ENCODE measurements at places on chromosomes 12 and 14.

DNA sequence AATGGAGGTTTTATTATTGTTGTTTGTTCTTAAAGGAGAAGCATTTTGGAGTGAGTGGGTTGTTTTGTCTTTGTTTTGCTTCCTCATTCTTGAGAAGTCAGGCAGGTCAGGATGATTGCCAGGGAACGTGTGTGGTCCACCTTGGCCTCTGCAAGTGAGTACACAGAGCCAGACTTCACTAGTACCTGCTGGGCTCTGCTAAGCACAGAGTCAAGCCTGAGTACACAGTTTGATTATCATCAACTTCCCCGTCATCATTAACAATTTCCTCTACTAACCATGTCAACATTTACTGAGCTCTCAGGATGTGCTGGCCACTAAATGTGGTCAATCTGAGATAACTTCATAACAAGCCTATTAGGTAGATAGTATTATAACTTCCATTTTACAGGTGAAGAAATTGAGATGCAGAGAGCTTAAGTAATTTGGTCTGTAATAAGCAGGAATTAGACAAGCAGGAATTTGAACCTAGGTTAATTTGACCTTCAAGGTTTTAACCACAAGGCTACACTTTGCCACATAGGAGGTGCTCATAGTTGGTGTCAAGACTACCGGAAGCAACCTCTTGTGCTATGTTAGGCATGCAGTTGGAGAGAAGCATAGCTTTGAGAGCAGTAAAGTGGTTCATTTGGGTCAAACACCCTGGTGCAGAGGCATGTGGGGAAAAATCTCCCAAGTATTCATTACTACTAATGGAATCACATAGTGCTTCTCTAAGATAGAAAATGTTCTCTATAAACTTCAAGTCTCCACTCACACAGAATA lies 178.3 kb downstream of the NUAK1 start:
- DNase-seq = no peak

DNA sequence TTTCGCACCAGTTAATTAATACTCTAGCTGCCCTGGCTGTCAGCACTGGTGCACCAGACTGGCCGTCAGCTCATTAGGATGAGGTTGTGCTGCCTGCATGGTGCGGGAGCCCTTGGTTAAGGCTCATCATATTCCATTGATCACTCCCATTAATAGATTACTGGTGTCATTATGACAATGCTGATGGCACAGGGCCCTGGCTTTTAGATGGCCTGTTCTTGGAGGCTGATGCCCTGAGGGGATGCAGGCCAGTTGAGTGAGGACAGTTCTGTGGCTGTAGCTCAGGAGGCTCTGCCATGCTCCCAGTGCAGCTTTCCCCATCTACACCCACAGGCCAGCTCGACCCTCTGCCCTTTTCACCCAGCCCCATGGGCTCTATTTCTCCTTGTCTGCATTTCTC lies 126.6 kb downstream of the PRMT8 start:
- DNase-seq = no peak

GRCh38 chr12:49866859-49867569 lies 24.1 kb upstream of the BCDIN3D start:
- peak; percentile 57 for DNase-seq

DNA sequence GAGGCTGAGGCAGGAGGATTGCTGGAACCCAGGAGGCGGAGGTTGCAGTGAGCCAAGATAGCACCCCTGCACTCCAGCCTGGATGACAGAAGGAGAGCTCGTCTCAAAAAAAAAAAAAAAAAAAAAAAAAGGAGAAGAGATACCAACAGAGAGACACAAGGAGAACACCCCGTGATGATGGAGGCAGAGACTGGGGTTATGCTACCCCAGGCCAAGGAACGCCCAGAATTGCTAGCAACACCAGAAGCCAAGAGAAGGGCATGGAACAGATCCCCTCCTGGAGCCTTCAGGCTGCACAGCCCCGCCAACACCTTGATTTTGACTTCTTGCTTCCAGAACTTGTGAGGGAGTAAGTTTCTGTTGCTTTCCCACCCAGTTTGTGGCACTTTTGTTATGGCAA lies 148.0 kb upstream of the FOXN3 start:
- DNase-seq = no peak

GRCh38 chr12:71159264-71159663 lies 1.5 kb upstream of the TSPAN8 start:
- DNase-seq = no peak

GRCh38 chr12:124088217-124088907 lies 115.3 kb downstream of the ZNF664 start:
- DNase-seq = no peak

- peak; percentile 10 for DNase-seq
Observed at GRCh38 chr14:101595887-101596721, 34.8 kb downstream of the DIO3 start.

- no peak for DNase-seq
Observed at GRCh38 chr12:79250186-79250585, 385.6 kb downstream of the SYT1 start.

DNA sequence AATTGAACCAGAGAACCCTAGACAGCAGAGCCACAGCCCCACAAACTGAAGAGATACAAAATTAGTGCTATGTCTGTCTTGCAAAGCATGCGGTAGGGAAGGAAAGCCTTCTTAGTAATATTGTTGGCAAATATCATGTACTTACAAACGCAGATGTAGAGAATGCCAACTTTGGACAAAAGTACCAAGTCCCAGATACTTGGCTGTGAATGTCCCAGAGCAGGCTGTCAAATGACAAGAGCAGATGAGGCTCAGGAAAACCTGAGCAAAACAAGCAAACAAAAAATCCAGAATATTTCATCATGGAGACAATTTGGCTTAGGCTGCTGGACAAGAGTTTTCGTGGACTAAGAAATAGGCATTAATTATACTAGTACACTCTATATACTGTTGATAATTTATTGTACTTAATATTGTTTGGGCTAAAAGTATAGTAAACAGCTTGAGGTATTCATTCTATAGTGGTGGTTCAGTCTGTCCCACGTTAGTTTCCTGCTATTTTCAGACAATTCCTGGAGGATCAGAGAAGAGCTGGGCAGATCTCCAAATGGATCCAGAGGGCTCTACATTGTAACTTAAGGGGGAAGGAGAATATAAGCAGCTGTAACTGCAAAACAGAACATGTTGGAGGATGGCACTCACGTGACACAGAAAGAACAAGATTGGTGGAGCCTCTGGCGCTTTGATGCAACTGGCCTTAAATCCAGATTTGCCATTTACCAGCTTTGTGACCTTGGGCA lies 329.8 kb downstream of the ATP23 start:
- no peak for DNase-seq

DNA sequence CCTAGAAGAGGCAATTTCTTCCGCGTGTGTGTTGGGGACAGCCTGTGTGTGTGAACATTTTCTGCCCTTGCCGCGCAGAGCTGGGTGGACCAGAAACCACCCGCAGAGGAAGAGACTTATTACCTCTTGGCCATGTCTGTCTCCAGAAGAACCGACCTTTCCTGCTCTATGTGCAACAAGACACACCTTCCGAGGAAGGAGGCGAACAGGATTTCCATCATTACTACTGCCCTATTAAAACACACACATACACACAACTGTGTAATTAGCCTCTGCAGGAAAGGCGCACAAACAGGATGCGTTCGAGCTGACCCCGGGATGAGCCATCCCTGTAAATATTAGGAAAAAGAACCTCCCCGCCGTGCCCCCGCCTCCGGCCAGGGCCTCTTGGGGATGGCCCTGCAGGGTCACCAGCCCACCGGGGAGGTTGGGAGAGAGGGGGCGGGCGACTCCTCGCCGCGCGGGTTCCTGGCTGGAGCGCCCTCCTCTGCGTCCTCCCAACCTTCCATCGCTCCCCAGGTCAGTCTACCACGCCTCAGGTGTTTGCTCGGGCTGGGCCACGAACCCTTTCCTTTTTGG lies 484 bp upstream of the PRKCH start:
- no peak for DNase-seq

- DNase-seq = no peak
Observed at GRCh38 chr12:79687711-79688260, 3.0 kb downstream of the PAWR start.

DNA sequence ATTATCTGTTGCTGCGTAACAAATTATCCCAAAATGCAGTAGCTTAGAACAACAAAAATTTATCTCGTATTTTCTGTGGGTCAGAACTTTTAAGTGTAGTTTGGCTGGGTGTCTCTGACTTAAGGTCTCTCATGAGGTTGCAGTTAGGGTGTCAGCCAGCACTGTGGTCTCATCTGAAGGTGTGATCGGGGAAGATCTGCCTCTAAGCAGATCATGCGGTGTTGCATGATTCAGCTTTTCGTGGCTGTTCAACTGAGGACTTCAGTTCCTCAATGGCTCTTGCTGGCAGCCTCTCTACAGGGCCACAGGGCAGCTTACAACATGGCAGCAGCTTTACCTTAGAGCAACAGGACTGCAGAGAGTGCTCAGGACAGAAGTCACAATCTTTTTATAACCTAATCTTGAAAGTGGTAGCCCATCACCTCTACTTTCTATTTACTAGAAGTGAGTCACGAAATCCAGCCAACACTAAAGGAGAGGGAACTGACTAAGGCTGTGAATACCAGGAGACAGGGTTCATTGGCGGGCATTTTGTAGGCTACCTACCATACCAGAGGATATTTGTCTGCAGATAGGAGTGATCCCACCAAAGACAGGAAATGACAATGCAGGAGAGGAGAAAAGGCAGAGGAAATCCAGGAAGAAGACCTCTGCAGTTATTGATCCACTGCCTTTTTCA lies 1.8 kb upstream of the TMPRSS12 start:
- no peak for DNase-seq

- DNase-seq = no peak
Observed at GRCh38 chr14:76097547-76097946, 54.2 kb upstream of the GPATCH2L start.

DNA sequence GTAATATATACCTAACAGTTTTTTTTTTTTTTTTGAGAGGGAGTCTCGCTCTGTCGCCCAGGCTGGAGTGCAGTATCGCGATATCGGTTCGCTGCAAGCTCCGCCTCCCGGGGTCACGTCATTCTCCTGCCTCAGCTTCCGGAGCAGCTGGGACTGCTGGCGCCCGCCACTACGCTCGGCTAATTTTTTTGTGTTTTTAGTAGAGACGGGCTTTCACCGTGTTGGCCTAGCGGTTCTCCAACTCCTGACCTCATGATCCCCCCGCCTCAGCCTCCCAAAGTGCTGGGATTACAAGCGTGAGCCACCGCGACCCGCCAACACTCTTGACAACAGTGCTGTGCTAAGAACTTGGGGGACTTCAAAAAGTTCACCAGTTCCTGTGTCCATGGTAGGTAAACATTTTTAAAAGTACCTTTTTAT lies 63.5 kb downstream of the FOXG1 start:
- no peak for DNase-seq

GRCh38 chr12:11648514-11649412 lies 711 bp upstream of the ETV6 start:
- peak; percentile 55 for DNase-seq

DNA sequence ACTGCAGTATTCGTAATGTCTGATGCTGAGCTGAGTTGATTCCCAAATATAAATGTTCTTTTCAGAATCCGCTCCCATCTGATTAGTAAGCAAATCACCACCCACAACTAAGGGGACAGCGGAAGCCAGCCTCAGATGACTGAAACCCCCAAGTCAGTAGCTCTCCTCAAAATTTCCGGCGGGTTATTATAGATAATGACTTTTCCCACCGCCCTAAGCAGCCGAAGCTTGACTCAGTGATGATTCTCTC lies 469 bp upstream of the LRFN5 start:
- DNase-seq = no peak

GRCh38 chr14:103521951-103522563 lies 573 bp downstream of the CKB start:
- no peak for DNase-seq

DNA sequence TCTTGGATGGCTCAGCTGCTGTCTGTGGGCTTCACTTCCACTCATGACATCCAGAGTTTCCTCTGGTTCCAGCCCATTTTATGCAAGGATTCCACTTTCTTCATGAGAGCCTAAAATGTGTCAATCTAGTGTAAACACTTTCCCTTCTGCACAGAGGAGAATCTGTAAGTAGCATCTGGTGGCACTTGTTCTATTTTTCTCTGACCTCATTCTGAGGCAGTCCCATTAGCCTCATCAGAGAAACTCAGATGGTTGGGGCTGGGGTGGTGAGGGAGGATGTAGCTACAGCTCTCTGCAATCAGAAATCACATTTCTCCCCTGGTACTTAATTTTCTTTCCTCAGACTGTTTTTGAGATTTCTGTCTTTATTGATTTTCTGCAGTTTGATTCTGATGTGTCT lies 81.6 kb downstream of the PRMT8 start:
- DNase-seq = no peak

- no peak for DNase-seq
Observed at GRCh38 chr12:108310489-108310888, 28.6 kb downstream of the CMKLR1 start.

GRCh38 chr12:53947743-53948142 lies 7.0 kb upstream of the HOXC12 start:
- DNase-seq = no peak

DNA sequence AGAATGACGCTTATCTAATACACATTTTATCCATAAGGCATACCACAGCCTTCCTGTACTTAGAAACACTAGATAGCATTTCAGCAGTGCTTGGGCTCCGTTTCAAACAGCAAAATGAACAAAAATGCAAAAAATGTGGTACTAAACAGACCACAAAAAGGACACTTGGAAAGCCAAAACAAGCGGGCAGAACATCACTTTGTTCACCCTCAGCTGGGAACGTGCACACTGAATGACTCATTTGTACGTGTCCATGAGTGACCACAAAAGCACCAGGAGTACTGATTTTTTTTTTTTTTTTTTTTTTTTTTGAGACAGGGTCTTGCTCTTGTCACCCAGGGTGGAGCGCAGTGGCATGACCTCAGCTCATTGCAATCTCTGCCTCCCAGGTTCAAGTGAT lies 8.9 kb upstream of the FOXN3 start:
- no peak for DNase-seq

DNA sequence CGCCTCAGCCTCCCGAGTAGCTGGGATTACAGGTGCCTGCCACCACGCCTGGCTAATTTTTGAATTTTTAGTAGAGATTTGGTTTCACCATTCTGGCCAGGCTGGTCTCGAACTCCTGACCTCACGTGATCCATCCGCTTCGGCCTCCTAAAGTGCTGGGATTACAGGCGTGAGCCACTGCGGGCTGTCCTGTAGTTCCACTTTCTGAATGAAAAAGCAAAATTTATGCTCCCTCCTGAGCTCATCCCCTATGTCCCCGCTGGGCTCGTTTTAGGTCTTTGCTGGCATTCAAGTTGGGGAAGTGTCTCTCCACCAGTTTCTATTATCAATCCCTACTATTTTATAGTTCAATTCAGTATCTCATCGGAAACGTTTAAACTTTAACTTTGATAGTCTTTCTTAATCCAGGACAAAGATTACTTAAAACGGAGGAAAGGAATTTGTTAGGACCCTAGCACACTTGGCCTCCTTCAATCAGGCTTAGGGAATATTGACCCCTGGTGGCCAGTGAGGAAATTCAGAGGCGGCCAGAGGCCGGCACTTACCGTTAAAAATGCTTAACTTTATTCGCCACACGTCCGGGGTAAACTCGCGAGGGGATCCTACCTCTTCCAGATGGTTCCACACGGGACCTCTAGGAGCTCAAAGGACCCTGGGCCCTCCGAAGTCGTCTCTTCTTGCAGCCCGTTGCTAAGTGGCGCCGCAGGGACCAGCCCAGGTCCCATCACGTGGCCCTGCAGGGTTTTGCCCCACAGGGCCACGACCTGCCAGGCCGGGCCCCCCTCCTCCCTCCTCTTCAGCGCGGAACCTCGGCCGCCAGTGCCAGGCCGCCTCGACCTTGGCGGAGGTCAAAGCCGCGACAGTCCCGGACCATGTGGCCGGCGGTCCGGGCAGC lies 11.4 kb upstream of the DNAL1 start:
- peak; percentile 29 for DNase-seq

GRCh38 chr12:3698218-3698974 lies 54.5 kb downstream of the CRACR2A start:
- no peak for DNase-seq

- DNase-seq = no peak
Observed at GRCh38 chr12:50061171-50061570, 3.8 kb downstream of the ASIC1 start.

GRCh38 chr14:72549026-72549425 lies 344.9 kb downstream of the DPF3 start:
- no peak for DNase-seq
